Aorta (tissue), 5 donors: ENCODE measurements at places on chromosomes 5 and 9. TPM values are rescaled to one million over a fixed set of nuclear protein-coding genes. Genes with fewer than 3 reads are reported as not detected.

GRCh38 chr9:133682818-133683585 is 46.8 kb downstream of the DBH start:
- H3K27me3 ChIP-seq = no peaks in the 10 kb centered on the region
- no peaks in the 10 kb centered on the region for H3K36me3 ChIP-seq
- DNase-seq = no peak
- H3K27ac ChIP-seq = no peak overlapping the region
- H3K4me1 ChIP-seq = no peaks in the 10 kb centered on the region

ZNF618 gene
- 15.4 TPM for total RNA-seq

DNA sequence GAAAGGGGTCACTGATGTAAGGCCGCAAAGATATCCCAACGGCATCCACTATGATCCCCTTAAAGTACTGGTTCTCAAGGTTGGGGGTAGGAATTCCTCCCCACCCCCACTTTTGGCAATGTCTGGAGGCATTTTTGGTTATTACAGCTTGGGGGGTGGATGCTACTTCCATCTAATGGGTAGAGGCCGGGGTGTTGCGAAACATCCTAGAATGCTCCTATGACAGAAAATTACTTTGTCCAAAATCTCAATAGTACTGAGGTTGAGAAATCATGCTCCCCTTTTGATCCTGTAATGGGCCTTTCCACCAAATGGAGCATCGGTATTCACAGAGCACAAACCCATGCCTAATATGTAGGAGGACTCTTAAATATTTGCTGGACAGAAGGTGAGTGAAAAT is 20.8 kb upstream of the TCERG1 start:
- no peaks in the 10 kb centered on the region for H3K36me3 ChIP-seq
- H3K27me3 ChIP-seq = peaks cover 5% of the 10 kb centered on the region
- H3K27ac ChIP-seq = no peak overlapping the region
- no peak overlapping the region for H3K4me3 ChIP-seq
- no peak for DNase-seq

CCDC192 gene
- total RNA-seq = not detected

DNA sequence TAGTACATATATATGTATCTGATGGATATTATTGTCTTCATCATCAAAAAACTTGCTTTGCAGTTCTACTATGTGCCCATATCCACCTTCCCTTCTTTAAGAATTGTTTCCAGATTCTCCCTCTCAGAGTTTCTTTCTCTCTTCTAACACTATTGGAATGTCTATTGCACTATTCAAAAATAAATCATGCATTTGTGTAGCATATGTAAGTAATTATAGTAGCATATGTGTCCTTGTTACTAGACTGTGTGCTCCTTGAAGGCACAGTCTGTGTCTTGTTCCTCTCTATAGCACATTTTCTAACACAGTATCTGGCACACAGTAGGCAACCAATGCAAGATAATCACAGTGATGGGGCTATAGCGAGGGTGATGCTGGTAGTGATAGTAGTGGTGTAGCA is 43.4 kb upstream of the TRIM32 start:
- no peaks in the 10 kb centered on the region for H3K27me3 ChIP-seq
- no peaks in the 10 kb centered on the region for H3K4me1 ChIP-seq
- no peaks in the 10 kb centered on the region for H3K36me3 ChIP-seq
- H3K27ac ChIP-seq = no peak overlapping the region
- no peak overlapping the region for H3K4me3 ChIP-seq
- no peak for DNase-seq

ORM2 gene
- not detected for total RNA-seq

GRCh38 chr5:174145821-174146220 is 100.3 kb downstream of the NSG2 start:
- DNase-seq = no peak
- H3K36me3 ChIP-seq = no peaks in the 10 kb centered on the region
- no peak overlapping the region for H3K27ac ChIP-seq
- H3K4me3 ChIP-seq = no peak overlapping the region
- H3K27me3 ChIP-seq = no peaks in the 10 kb centered on the region
- no peaks in the 10 kb centered on the region for H3K4me1 ChIP-seq

COL15A1 gene
- total RNA-seq = 126 TPM

GRCh38 chr5:14267991-14268708 is 125.0 kb downstream of the TRIO start:
- peak; percentile 65 for DNase-seq
- peaks cover 10% of the 10 kb centered on the region for H3K4me1 ChIP-seq
- no peaks in the 10 kb centered on the region for H3K27me3 ChIP-seq

- no peaks in the 10 kb centered on the region for H3K4me1 ChIP-seq
- no peak overlapping the region for H3K4me3 ChIP-seq
- no peak overlapping the region for H3K27ac ChIP-seq
- no peaks in the 10 kb centered on the region for H3K36me3 ChIP-seq
Measured at GRCh38 chr5:178826216-178826615, 33.5 kb upstream of the ZNF354B start.

GRCh38 chr9:33443047-33443446 is 4.3 kb downstream of the AQP3 start:
- no peak overlapping the region for H3K4me3 ChIP-seq
- no peaks in the 10 kb centered on the region for H3K4me1 ChIP-seq
- H3K36me3 ChIP-seq = no peaks in the 10 kb centered on the region
- H3K27me3 ChIP-seq = no peaks in the 10 kb centered on the region
- DNase-seq = no peak

PCDHA3 gene
- 0.33 TPM for total RNA-seq

DNA sequence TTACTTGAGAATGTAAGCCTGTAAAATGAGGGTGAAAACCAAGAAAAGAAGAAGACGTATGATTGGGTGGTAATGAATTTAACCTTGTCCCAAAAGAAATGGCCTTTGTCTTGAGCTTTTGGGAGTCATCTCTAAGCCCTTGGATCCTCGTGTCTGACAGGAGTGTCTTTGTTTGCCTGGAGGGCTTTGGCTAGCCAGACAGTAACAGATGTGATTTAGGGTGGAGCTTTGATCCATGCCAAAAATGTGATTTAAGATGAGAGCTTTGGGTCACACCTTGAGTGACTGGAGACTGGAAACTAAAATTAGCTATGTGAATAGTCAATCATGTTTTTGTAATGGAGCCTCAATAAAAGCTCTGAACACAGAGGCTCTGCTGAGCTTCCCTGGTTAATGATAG is 25.9 kb upstream of the ZFAND5 start:
- H3K27ac ChIP-seq = no peak overlapping the region
- no peaks in the 10 kb centered on the region for H3K36me3 ChIP-seq
- H3K4me3 ChIP-seq = no peak overlapping the region

ISL1 gene
- not detected for total RNA-seq

- H3K27ac ChIP-seq = no peak overlapping the region
- H3K36me3 ChIP-seq = no peaks in the 10 kb centered on the region
- H3K27me3 ChIP-seq = no peaks in the 10 kb centered on the region
- H3K4me3 ChIP-seq = no peak overlapping the region
Measured at GRCh38 chr5:54415147-54415546, 40.4 kb upstream of the HSPB3 start.

GRCh38 chr9:2210201-2210600 is 195.1 kb downstream of the SMARCA2 start:
- H3K27me3 ChIP-seq = no peaks in the 10 kb centered on the region
- H3K4me1 ChIP-seq = no peaks in the 10 kb centered on the region
- no peaks in the 10 kb centered on the region for H3K36me3 ChIP-seq
- H3K4me3 ChIP-seq = no peak overlapping the region
- H3K27ac ChIP-seq = no peak overlapping the region

DNA sequence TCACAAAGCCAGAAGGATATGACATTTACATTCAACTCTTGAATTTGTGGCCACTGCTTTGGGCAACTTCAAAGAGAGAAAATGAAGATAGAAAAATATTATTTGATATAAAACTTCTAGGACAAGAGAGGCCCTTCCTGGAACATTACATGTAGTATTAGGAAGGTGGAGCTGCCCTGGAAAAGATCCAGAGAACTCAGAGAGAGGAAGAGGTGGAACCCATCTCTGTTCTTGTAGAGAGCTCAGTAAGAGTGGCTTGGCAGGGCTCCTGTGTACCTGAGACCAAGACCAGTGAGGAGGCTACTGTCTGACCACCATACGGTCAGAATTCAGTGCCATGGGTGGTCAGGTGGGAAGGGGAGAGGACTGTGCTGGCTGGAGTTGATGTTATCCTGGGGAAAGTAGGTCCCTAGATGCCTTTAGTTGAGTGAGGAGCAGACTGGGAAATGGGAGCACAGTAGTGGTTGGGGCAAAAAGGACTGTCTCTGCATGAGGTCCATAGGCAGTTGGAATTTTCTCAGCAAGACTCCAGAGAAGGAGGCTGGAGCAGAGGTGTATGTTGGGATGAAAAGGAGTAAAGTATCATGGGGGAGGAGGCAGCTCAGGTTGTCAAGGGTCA is 7.6 kb downstream of the TGFBI start:
- peak overlapping the region; percentile 55 for H3K27ac ChIP-seq
- no peaks in the 10 kb centered on the region for H3K36me3 ChIP-seq
- H3K27me3 ChIP-seq = no peaks in the 10 kb centered on the region
- no peaks in the 10 kb centered on the region for H3K4me1 ChIP-seq

DNA sequence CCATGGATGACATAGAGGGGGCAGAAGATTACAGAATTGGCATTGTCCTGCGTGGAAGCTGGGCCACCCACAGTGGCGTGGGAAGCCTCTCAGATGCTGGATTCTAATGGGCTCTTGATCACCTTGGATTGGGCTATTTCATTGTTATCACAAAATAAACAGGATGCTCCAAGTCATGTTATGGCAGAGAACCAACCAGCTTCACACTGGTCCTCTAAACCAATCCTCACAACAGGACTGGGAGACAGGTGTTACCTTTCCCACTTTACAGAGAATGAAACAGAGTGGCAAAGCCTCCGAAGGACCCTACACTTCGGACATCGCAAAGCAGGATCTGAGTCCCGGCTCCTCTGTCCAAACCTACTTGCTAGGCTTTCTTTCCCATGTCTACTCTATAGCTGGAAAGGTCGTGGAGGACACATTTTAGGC is 455 bp upstream of the SMIM3 start:
- no peaks in the 10 kb centered on the region for H3K27me3 ChIP-seq
- DNase-seq = no peak
- H3K36me3 ChIP-seq = no peaks in the 10 kb centered on the region
- H3K4me3 ChIP-seq = peak overlapping the region; percentile 96
- peaks cover 7% of the 10 kb centered on the region for H3K4me1 ChIP-seq
- H3K27ac ChIP-seq = peak overlapping the region; percentile 80

PCDHGA5 gene
- total RNA-seq = 7.5 TPM

DNA sequence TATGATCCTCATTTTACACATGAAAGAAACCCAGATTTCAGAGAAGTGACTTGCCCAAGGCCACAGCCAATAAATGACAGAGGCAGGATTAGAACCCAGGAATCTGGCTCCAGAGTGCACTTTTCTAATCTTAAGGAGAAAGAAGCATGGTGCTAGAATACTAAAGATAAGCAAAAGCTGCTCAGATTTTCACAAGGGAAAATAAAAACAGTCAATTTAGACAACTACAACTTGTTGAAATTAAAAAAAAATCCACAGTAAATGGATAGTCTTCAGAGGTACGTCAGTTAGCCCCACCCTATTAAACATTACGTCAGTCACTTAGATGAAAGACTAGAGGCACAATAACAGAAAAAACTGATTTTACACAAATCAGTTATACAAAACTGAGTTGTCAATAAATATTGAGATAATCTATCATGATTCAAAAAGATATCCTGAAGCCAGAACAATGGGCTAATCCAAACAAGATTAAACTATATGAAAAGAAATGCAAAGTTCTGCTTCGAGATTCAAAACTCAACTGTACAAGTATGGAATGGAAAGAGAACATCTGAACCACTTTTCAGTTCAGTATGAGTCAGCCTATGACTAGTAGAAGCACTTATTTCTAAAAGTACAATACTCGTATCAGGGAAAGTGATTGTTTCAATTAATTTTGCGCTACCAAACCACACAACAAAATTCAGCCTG is 9.3 kb downstream of the TMEM245 start:
- H3K27ac ChIP-seq = peak overlapping the region; percentile 80
- peaks cover 6% of the 10 kb centered on the region for H3K4me1 ChIP-seq
- no peak overlapping the region for H3K4me3 ChIP-seq
- DNase-seq = no peak

- no peaks in the 10 kb centered on the region for H3K4me1 ChIP-seq
- peak overlapping the region; percentile 98 for H3K27ac ChIP-seq
- DNase-seq = no peak
- peak overlapping the region; percentile 65 for H3K4me3 ChIP-seq
Measured at GRCh38 chr5:115544043-115544435, 536 bp downstream of the FEM1C start.

GRCh38 chr9:133991964-133992779 is at the start of gene VAV2:
Gene VAV2 (minus strand): TSS chr9:133992324. CDS start chr9:133992278, 46 bp downstream.
- H3K4me3 ChIP-seq = peak within 1 kb of the TSS; percentile 89
- H3K27me3 ChIP-seq = no peaks in the 10 kb centered on the region
- no peaks in the 10 kb centered on the region for H3K4me1 ChIP-seq
- H3K27ac ChIP-seq = no peak within 1 kb of the TSS
- DNase-seq = peak; percentile 87
- H3K36me3 ChIP-seq = no peaks in the 10 kb centered on the region

DNA sequence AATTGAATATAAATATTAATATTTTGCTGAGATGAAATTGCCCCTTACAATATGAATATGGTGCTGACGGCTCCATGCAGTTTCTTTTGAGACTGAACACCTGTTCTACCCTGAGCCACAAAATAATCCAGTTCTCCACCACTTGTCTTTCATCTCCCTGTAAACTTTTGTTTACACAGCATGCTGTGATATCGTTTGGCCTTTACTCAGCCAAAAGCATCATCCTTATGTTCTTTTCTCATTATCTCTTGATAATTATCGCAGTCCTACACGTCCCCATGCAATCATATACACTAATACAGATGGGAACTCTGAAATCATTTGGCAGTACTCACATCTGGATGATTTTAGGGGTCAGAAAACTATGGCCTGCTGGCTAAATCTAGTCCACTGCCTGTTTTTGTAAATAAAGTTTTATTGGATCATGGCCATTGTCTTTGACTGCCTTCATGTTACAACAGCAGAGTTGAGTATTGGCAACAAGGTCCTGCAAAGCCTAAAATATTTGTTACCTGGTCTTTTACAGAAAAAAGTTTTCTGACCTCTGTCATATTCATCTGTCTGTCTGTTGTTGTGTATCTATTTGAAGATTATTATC is 53.3 kb downstream of the AOPEP start:
- no peak overlapping the region for H3K4me3 ChIP-seq
- no peak overlapping the region for H3K27ac ChIP-seq
- no peak for DNase-seq
- H3K27me3 ChIP-seq = no peaks in the 10 kb centered on the region
- H3K4me1 ChIP-seq = peaks cover 2% of the 10 kb centered on the region

CEL gene
- total RNA-seq = 3.6 TPM

- no peaks in the 10 kb centered on the region for H3K36me3 ChIP-seq
- H3K4me1 ChIP-seq = no peaks in the 10 kb centered on the region
- no peak overlapping the region for H3K4me3 ChIP-seq
- H3K27me3 ChIP-seq = no peaks in the 10 kb centered on the region
- no peak for DNase-seq
Measured at GRCh38 chr9:101601904-101602765, 7.4 kb upstream of the PPP3R2 start.

GRCh38 chr9:125258832-125259534 is 2.6 kb upstream of the GAPVD1 start:
- no peaks in the 10 kb centered on the region for H3K36me3 ChIP-seq
- no peaks in the 10 kb centered on the region for H3K27me3 ChIP-seq
- DNase-seq = no peak
- H3K4me1 ChIP-seq = no peaks in the 10 kb centered on the region

GRCh38 chr5:89934069-89934468 is 475.5 kb downstream of the CETN3 start:
- DNase-seq = no peak
- H3K27me3 ChIP-seq = no peaks in the 10 kb centered on the region
- H3K36me3 ChIP-seq = no peaks in the 10 kb centered on the region
- H3K4me1 ChIP-seq = peaks cover 6% of the 10 kb centered on the region
- H3K27ac ChIP-seq = no peak overlapping the region
- no peak overlapping the region for H3K4me3 ChIP-seq

MYORG gene
- 6.1 TPM for total RNA-seq
